ENCODE measurements at places on chromosomes 12 and 14.

DNA sequence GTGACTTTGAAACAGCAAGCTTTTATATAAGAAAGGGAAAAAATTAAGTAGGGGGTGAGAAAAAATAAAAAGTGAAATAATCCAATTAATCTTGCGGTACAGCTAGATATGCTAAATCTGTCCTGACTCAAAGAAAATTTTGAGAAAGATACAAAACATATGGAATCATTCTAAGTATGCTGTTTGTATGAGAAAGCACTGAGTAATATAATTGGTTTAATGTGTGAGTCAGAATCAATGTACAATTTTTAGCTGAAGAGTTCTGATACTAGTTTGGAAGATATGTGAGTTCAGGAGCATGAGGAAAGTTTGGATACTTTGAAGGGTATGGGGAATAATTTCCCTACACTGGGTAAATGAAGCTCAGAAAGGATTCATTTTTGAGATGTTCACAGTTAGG lies 190.9 kb upstream of the RASSF8 start:
- no peak for DNase-seq

DNA sequence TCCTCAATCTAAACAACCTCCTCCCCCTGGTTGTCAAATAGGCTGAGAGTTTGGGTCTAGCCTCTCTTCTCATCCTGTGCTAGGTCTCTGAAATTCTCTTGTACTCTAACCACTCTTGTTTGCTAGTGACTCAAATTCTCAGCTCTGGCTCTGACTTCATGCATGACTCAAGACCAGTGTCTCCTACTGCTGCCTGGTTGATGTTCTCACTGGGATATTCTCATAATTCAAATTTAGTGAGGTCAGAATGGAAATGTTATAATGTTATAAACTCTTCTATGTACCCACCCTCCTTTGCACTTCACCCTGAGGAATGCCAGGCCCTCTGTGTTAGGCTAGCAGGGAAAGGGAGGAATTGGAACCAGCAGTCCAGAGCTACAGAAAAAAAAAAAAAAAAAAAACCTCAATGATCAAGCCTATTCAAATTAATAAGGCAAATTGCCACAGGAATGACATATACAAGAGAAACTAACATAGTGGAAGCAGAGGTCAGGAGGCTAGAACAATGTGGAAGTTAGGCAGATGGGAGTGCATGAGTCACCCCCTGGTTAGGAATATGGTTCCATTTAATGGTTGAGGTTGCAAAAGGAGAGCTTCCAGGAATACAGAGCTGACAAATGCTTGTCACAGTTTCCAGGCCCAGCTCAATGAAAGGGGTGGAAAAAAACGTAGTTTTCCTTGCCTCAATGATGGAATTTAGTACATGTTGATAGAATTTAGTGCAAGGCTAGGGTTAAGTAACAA lies 459.5 kb downstream of the RMST start:
- no peak for DNase-seq

- DNase-seq: peak; percentile 33
Observed at GRCh38 chr12:104177663-104178501, 37.7 kb upstream of the TXNRD1 start.

GRCh38 chr14:99275222-99275584 lies 3.2 kb upstream of the BCL11B start:
- DNase-seq: no peak

DNA sequence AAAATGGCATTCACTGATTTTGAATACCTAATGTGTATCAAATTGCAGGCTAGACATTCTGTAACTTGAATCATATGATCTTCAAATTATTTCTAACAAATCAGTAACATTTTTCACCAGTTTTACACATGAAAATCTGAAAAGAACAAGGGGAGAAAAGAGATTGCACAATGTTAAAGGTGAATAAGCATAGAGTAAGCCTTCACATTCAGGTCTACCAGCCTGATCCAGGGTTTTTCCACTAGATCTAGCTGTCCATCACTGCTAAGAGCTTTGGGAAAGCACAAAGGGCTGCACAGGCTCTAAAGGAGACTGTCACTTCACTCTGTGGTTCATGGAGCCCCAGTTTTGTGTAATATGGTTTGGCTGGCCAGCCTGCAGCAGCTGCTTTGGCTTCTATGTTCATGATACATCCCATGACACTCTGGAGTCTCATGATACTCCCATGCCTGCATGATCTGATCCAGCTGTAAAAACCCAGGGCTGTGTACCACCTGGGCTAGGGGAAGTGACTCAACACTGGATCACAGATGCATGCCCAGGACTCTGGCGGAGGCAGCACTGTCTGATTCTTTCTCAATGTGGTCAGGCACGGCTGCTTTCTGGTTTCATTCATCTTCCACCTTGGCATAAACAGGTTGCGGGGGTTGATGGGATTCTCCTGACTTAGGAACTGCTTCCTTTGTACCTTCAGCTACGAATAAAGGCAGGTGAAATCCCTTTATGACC lies 859.7 kb downstream of the GALC start:
- no peak for DNase-seq

DNA sequence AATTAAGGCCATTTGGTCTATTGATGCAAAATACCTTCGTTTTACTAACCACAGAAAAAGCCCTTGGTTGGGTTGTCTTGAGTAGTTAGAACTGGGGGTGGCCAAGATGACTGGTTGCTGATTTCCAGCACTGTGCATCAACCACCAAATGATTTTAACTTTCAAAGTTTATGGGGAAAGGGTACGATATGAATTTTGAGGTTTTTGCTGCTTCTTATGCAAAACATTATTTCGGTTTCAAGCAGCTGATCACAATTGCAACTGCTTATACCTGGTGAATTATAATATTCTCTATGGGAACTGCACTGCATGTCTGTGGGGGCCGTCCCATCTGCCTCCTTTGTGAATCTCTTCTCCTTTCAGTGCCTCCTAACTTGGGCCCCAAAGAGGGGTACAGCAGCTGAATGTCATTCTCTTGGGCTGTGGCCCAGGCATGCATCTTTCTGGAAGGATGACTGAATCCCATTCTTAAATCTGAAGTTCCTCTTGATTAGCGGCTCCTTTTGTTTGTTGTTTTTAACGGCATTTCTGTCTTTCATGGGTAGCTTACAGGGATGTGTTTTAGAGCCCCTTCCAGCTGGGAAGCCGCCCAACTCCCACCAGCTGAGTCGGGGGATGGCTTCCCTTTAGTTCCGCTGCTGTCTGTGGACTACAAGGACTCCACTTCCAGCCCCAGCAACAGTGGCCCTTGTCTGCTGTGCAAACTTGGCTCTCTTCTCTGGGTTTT lies 479.8 kb downstream of the ZFP36L1 start:
- peak; percentile 71 for DNase-seq

GRCh38 chr14:93266127-93266526 lies 59.1 kb downstream of the UBR7 start:
- DNase-seq: no peak

Data from activated CD4-positive, alpha-beta T cell treated with anti-CD3 and anti-CD28 coated beads for 36 hours (primary cell).